ENCODE measurements at places on chromosomes 2 and 18.
A peak's percentile ranks its signal among the peaks of the same experiment; 100 is the strongest.

DNA sequence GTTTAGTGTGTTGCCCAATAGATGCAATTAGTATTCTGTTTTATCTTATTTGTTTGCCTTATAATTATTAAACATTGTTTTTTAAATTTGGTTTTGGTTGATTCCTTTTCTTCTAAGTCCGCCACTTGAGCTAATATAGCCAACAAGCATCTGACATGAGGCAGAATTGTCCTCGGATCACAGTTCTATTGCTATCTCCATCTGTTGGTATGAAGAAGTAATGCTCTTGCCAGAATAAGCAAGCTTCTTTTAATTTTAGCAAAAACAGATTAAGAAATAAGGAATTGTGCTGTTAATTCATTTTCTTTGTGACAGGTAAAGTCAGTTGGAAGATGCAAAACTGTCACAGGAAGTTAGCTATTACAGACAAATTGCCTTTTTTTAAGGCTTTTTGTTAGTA, 54.3 kb downstream of the R3HDM1 start:
- no peak for DNase-seq

DNA sequence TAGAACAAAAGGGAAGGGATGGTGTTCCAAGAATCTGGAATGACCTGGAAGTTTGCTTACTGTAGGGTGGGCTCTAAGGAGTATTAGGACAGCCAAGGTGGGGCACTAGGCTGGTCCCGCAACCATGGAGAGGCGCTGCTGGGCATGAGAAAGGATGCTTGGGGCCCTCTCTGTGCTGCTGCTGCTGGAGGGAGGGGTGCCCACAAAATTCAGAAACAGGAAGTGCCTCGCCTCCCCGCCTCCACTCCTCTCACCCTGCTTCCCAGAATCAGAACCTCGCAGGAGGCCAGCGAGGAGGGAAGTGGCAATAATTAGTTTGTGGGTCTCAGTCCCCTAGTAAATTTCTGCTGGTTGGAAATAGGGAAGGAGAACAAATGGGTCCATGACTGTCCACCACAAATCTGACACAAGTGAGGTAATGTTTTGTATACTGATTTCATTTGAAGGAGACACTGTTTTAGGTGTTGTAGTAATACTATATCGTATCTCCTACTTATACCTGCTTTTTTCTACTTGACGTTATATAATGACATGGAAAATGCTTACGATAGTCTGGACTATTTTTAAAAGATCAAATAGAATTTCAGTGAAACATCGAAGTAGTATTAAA, 7.9 kb upstream of the PDCL3 start:
- peak; percentile 65 for DNase-seq

GRCh38 chr2:1438972-1439371, 25.7 kb downstream of the TPO start:
- no peak for DNase-seq

GRCh38 chr2:117785740-117786139, 28.8 kb upstream of the DDX18 start:
- no peak for DNase-seq

DNA sequence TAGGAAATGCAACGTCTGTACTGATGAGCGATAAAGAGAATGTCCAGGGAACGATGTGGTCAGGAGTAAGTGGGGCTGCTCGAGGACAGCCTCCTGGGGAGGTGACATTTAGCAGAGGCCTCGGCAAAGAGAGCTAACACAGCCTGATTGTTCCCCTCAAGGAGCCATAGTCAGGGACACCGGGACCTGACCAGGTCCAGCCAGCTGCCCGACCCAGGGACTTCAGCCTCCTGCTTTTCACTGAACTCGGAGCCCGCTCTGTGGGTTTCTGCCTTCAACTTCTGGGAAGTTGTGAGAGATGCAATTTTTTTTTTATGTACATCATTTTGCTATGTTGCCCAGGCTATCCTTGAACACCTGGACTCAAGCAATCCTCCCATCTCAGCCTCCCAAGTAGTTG, 10.1 kb downstream of the NEU2 start:
- DNase-seq = no peak

GRCh38 chr2:226660526-226660925, 139.1 kb downstream of the IRS1 start:
- DNase-seq = no peak

DNA sequence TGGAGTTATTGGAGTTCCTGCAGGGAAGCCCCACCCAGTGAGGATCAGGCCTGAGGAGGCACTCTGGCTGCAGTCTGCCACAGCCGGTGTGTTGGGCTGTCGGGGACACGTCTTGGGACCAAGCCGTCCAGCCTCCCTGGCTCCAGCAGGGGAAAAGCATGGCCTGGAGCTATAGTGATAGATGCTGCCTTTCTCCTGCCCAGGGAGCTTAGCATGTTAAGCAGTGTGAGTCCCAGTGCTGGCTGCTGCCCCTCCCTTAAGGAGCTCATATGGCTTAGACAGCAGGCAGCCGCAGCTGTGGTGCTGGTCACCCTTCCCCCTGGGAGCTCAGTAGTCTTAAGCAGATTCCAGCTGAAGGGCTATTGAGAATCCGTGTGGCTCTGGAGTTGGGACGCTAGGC, 78.9 kb downstream of the CERS6 start:
- no peak for DNase-seq

- DNase-seq = no peak
These were observed 170.7 kb upstream of the ERBB4 start for GRCh38 chr2:212709280-212709679.

DNA sequence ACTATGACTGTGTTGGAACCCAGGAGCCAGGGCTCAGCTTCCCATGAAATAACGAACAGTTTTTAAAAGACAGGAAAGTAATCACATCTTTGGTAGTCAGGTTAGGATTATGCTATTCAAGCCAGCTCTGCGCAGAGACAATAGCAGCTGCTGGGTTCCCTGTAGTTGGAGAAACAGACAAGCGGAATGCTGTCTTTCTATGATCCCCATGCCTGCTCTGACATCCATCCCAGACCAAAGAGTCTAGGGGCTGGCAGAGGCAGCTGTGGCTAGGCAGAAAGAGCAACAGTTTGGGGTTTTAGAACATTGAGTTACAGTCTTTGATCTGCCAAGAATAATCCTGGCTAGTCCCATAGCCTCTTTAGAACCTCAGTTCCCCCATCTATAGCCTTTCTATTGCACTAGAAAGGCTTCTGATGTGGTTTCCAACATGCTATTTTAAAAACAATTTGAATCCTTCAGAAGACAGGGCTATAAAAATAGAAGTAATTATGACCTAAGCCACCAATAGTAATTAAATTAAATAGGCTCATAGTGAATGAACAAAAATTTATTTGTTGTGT, 146.8 kb downstream of the MTX2 start:
- no peak for DNase-seq

DNA sequence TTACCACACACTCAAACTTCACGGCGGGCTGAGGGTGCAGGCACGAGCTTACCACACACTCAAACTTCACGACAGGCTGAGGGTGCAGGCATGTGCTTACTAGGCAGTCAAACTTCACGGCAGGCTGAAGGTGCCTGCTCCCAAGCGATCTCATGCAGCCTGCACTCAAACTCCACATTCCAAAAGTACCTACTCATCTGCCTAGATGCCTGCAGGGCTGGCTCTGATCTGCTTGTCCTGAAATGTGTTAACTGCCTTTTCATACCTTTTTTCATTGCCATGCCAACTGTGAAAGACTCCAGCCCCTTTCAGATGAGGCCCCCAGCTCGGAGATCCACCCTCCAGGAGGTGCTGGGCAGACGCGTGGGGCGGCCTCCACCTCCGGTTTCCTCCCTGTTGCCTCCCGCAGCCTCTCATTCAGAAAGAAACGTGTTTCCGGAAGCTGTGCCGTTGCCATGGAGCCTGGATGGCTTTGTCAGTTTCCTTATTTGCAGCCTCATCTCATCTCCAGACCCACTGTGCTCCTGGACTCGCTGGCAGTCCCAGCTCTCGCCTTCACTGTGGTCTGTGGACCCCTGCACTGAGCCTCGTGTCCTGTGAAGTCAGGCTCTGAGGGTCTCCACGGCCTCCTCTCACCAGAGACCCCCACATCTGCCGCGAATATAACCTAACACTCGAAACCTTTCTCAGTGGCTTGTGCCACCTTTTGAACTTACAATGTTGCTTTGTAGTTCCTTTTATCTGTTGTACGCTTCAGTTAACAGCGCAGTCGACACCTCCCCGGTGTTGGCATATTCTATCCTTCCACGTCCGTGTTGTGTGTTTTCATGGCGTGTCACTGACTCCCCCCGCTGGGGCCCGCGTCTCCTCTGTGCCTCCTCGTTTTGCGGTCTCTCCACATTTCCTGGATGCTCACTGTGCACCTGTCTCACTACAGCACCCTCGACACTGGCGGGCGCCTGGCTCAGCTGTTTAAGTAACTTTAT, 106.1 kb upstream of the ALKAL2 start:
- peak; percentile 78 for DNase-seq
